ENCODE measurements at places on chromosomes 5 and 9.

DNA sequence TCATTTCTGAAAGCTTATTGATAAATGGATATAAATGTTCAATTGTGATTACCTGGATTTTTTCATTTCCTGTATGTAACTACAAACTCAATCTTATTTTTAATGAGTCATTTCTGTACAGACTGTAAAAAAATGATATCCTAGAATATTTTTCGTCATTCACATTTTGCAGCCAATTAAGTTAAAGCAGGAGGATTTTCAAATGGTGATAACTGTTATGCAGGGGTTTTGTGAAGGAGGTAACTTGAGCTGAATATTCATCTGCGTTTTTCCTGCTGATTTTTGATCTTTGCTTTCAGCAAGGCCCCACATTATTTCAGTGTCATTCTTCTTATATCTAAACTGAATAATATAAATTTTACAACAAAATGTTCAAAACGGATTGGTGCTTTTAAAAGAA, 74.1 kb downstream of the SLF1 start:
- no peak for DNase-seq

DNA sequence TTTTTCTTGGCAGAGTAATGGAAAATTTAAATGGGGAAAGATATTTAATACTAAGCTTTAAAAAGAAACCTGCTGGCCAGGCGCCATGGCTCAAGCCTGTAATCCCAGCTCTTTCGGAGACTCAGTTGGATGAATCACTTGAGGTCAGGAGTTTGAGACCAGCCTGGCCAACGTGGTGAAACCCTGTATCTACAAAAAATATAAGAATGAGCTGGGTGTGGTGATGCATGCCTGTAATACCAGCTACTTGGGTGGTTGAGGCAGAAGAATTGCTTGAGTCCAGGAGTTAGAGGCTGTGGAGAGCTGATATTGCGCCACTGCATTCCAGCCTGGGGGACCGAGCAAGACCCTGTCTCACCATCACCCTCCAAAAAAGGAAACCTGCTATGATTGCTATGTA, 32.8 kb downstream of the TUT7 start:
- no peak for DNase-seq

DNA sequence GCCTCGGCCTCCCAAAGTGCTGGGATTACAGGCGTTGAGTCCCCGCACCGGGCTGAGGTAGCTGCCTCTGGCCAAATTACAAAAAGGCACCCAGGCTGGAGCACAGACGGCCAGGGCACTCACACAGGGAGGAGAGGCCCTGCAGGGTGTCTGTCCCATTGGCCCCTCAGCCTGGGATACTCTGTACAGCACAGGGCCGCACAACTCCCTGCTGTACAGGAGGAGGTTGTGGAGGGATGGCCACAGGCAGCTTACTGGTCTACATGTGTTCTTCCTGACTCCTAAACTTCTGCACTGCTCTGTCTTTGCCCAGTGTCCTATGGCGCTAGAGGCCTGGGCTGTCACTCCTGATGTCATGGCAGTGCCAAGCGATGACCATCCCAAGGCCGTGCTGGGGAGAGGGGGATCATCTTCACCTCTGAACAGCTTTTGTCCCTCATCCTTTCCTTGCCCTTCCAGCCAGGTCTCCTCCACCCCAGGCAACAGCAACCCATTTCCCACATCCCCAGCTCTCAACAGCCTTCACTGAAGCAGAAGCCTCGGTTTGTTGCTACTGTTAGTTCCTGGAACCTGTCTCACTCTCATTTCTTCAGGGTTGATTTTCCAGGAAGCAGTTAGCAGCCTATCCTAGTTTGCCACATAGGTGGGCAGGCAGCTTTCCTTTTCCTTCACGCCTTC, 1.8 kb upstream of the CNOT6 start:
- no peak for DNase-seq

- no peak for DNase-seq
Observed at GRCh38 chr9:101479338-101480030, 43.9 kb upstream of the ALDOB start.

DNA sequence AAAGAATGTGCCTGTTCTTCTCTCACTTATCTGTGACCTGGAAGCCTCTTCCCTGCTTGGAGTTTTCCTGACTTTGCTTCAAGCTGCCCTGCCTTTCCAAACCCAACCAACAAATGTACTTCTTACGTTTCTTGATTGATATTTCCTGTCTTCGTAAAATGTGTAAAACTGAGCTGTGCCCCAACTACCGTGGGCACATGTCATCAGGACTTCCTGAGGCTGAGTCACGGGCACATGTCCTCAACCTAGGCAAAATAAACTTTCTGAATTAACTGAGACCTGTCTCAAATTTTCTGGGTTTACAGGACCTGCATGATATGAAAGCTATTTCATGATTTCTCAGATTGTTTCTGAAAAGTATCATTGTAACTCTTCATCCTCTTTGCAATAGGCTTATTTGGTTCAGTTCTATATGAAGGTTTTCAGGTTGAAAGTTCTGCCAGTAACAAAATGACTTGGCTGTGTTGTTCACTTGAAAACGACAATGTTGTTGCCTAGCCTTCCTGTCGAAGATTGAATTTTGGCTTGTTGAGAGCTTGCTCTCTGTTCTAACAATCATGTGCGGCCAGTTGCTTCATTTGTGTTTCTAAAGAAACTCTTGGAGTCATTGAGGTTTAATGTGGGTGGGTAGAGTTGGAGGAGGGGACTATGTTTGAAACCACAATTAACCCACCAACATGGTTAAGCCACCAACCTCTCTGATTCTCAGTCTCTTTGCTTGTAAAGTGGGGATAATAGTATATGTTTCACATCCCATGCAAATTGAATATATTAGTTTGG, 145.6 kb downstream of the FBXL7 start:
- DNase-seq: no peak

DNA sequence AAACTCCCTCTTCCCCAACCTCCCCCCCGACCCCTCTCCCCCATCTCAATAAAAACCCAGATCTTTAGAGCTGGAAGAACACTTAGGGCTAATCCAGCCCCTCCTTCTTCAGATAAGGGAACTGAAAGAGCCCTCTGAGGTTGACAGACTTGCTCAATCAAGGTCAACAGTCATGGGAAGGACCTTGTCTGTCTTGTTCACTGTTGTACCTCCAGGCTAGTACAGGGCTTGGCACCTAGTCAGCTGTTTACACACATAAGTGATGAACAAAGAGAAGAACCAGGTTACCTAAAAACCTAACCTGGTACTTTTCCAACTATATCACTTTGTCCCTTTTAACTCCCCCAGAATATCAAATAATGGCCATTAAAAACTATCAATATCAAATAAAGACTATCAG, 2.4 kb downstream of the TTC39B start:
- no peak for DNase-seq

- DNase-seq: no peak
Observed at GRCh38 chr5:8333977-8334376, 465.0 kb downstream of the MTRR start.

DNA sequence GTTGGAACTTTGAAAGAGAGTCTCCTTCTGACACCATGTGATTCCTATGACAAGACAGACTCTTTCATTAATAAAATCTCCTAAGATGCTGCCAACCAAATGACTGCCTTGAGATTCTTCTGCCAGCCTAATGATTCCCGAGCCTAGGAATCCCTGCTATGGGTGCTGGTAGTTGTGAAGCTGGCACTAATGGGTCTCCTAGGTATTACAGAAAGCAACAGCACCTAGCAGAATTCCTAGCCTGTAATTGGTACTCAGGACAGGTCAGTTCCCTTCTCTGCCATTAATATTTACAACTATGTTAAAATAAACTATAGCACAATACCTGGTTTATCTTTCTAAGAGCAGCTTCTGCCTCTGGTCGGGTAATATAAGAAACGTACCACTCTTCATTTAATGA, 19.3 kb downstream of the C5orf58 start:
- no peak for DNase-seq

GRCh38 chr5:132850066-132850465, 16.2 kb downstream of the GDF9 start:
- no peak for DNase-seq
